LoVo (cell line): ENCODE measurements at places on chromosomes 2 and 18.

DNA sequence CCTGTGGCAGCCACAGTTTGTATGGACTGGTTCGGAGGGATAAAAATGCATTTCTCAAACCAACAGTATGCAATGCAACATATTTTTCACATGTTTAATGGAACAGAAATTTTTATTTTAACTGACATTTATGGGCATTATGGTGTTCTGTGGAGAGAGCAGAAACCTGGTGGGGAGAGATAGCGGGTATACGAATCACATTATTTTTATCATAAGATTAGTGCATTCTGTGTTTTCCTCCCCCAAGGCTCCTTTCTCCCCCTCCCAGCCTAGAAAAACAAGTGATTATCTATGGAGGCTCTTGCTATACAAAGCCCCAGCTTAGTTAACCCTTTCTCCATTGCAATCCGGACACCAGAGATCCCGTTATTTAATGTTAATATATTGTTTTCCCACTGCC is 289.8 kb upstream of the PIK3C3 start:
- DNase-seq: no peak

- DNase-seq: no peak
Measured at GRCh38 chr2:86140969-86141392, 34.9 kb downstream of the PTCD3 start.

DNA sequence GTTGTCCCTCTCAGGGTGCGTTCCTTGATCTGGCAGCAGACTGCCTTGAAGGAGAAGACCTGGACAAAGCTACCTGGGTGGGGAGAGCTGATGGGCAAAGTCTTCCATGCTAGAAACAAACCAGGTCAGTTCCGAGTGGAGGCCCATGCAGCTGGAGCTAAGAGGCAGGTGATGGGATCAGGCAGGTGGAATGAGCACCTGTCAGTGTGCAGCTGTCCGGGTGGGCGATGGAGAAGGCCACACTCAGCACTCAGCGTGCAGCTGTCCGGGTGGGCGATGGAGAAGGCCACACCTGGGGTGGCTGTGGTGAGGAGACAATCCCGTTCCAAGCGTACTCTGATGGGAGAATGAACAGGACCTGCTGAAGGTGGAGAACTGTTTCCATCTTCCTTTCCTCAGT is 237.3 kb upstream of the MYT1L start:
- DNase-seq: no peak

GRCh38 chr2:160934263-160934662 is 226.0 kb upstream of the TANK start:
- DNase-seq: no peak

GRCh38 chr2:99181624-99182000 is 628 bp downstream of the MRPL30 start:
- no peak for DNase-seq

- DNase-seq: no peak
Measured at GRCh38 chr2:225156853-225157451, 114.7 kb upstream of the DOCK10 start.

DNA sequence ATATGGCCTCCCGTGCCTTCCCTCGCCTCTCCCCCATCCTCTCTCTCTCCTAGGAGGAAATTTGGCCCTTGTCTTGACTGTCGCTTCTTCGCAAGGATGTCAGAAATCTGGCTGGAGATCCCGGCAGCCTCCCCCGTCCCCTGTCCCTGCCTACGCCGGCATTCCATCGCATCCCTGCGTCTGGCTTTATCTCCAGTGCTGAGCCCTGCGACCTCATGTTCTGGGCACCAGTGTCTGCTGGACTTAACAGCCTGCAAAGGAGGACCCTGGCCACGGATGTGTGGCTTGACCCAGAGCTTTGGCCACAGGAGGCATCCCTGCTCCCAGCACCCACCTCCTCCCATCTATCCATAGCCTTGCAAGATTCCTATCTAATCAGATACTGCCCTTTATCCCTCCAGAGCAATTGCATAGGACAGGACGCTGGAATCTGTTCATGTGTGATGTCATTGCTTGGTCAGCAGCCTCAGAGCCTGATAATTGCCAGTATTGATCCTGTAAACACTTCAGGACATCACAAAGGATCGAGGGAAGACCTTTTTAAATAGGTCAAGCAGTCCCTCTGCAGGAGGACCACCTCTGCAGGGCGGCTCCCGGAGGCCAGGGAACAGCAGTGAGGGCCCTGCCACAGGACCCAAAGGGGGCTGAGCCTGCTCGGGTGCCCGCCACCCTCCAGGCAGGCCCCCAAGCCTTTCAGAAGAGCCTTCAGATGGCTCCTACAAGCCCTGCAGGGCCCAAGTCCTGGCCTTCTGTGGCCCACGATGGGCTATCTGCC is 168.2 kb downstream of the TWIST2 start:
- DNase-seq: no peak

- no peak for DNase-seq
Measured at GRCh38 chr2:206635015-206635414, 7.3 kb upstream of the FAM237A start.

- DNase-seq: no peak
Measured at GRCh38 chr2:216275890-216276289, 96.4 kb downstream of the MARCHF4 start.

GRCh38 chr2:287911-288757 is at the start of gene ALKAL2:
TSS of gene ALKAL2 (minus strand) at chr2:288091. CDS start at chr2:287835, 256 bp downstream.
- DNase-seq: no peak

- no peak for DNase-seq
Measured at GRCh38 chr2:172431993-172432392, 4.6 kb downstream of the ITGA6 start.

GRCh38 chr2:176140513-176141317 is 10.6 kb upstream of the HOXD4 start:
- peak; percentile 54 for DNase-seq

GRCh38 chr18:10497206-10497749 is 28.5 kb upstream of the NAPG start:
- no peak for DNase-seq

- DNase-seq: no peak
Measured at GRCh38 chr2:224014336-224014735, 24.8 kb downstream of the SERPINE2 start.

DNA sequence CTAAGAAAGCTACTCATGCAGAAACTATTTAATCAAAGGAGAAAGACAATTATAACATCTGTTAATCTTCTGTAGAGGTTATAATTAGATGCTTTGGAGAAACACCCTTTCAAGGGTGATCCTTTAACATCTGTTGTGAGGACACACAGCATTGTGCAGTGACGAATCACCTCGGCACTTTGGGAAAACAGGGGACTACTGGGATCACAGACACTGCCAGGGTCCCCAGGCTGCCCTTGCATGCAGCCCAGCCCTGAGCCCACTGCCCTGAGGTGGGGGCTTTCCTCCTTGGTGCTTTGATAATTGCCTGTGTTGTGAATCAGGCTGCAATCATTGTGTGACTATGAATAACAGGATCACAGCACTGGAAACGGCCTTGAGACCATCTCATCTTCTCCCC is 10.6 kb downstream of the NCKAP5 start:
- no peak for DNase-seq

DNA sequence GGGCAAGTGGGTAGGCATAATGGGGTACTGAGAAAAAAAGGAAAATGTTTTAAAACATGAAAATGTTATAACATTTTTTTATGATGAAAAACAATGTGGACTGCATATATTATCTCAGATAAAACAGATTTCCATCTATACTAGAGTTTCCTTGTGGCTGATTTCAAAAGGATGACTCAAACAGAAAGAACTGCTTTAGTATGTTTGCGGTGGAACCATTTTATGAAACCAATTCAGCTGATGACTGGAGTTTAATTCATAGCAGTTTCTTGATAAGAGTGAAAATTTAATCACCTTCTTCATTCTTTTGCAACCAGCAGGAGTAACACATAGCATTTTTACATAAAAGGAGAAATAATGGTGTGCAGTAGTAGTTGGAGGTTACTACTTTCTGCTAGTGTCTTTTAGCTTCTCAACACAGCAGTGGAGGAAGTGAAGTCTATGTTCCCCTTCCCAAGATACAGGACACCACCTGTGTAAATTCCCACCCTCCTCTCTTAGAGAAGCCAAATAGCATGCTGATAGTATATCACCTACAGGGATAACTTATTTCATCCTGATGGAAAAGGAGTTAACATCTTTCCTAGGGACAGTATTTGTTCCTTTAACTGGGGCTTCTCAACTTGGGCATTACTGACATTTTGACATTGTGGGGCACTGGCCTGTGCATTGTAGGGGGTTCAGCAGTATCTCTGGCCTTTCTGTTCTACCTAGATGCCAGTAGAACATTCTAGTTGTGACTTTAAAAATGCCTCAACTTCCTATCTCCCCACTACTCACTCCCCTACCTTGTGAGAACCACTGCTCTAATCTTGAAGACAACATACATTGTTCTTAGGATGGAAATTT is 29.9 kb downstream of the PELI1 start:
- peak; percentile 78 for DNase-seq

DNA sequence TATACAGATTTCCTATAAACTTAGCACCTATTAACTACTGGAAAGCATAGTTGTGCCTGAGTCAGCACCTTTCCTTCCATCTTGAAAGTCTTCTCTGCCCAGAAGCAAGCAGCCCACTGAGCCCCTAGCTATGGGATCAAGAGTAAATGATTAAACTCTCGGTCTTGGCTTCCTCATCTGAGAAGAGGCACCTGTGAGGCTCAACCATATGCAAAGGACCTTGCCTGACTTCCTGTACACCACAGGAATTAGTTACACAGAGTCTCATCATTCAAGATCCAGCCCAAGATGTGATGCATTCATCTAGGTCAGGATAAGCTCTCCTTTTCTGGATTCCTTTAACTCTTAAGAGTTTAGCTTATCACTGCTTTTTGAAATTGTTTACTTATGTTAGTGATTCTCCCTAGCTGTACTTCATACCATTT is 96.0 kb downstream of the CDH2 start:
- DNase-seq: no peak

DNA sequence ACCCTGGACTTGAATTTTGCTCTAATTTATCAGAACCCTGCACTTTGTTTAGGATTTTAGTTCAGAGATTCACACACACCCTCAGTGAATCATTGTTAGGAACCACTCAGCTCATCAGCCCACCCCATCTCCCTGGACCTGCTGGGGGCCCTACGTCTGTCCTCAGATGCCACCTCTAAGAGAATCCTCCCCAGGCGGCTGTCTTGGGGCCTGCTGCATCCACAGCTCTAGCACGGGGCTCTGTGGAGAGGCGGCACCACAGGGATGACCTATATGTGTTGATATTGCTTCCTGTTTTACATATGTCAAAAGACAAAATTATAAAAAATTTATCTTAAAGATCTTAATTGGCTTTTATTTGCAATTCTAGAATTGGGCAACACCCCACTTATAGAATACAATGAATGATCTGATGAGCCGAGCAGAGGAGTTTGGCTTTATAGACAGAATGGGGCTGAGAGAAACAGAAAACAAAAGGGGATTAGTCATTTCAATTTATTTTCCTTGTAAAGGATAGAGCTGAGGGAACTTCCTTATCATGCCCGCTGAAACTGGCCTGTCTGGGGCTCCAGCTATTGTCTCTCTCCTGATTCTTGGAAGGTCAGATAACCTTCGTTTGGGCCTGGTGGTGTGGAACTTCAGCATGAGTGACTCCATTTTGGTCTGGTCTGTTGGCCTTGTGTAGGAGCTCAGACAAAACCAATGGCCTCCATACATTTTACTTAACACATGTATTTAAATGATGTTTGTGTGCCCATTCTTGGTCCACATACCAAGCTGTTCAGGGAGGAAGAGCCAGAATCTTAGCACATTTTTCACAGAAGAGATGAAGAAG is 1.4 kb downstream of the MYO7B start:
- DNase-seq: no peak

DNA sequence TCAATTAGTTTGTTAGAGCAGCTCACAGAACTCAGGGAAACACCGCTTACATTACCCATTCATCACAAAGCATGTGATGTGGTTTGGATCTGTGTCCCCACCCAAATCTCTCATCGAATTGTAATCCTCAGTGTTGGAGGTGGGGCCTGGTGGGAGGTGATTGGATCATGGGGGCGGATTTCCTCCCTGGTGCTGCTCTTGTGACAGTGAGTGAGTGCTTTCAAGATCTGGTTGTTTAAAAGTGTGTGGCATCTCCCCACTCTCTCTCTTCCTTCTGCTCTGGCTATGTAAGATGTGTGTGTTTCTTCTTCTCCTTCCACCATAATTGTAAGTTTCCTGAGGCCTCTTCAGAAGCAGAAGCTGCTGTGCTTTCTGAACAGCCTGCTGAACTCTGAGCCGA is 63.5 kb upstream of the AGPS start:
- DNase-seq: no peak

DNA sequence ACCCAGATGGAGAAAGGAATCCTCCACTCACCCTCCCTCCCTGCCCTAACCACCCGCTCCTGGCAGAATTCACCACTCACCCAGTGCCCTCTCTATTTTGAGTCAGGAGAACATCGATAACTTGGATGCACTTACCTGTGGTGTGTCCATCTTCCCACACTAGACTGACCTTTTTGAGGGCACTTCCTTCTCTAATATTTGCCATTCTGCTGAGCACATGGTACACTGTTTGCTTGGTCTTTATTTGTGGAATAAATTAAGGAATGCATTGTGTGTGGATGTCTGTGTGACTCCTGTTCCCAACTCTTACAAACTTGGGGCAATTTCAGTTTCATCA is 133.7 kb downstream of the ACKR3 start:
- no peak for DNase-seq

- no peak for DNase-seq
Measured at GRCh38 chr2:85327160-85327821, 498 bp downstream of the TGOLN2 start.

- no peak for DNase-seq
Measured at GRCh38 chr18:13126966-13127598, 91.5 kb upstream of the LDLRAD4 start.

DNA sequence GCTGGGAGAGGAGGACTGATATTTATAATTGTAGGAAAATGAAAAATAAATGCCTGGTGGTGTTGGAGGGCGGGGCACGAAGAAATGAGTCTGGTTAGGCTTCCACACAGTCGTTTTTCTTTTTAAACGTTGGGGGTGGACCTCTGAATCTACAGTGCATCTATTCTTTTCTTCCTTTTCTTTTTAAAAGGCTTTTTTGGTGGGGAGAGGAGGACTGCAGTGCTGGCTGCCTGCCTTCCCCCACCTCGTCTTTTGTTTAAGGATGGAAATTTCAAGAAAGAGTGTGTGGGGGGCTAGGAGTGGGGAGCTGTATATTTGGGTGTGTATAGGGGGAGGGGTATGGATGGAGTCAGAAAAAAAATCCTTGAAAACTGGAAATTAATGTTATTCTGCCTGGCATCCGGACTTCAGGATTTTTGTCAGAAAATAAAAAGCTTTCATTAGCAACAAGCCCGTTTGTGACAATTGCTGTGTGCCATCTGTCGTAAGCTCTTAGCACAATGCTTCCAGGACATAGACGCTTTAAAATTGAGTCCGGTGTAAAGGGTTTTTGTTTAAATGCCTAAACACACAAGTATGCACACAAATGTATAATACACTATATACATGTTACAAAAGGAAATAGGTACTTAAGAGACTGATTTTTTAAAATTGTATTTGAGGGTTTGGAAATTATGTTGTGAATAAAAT is 1.1 kb downstream of the MAP2 start:
- DNase-seq: no peak

- DNase-seq: no peak
Measured at GRCh38 chr2:190535121-190535439, 558 bp upstream of the NEMP2 start.

- DNase-seq: peak; percentile 78
Measured at GRCh38 chr2:32946314-32947075, at the start of gene LTBP1. TSS of gene LTBP1 (plus strand) at chr2:32946953. CDS start at chr2:32947325, 372 bp downstream.

GRCh38 chr18:9366126-9366714 is 31.6 kb downstream of the TWSG1 start:
- no peak for DNase-seq
